ENCODE measurements at places on chromosomes 5 and 9.

GRCh38 chr5:68331192-68332079 lies 115.9 kb downstream of the PIK3R1 start:
- DNase-seq, result no peak

DNA sequence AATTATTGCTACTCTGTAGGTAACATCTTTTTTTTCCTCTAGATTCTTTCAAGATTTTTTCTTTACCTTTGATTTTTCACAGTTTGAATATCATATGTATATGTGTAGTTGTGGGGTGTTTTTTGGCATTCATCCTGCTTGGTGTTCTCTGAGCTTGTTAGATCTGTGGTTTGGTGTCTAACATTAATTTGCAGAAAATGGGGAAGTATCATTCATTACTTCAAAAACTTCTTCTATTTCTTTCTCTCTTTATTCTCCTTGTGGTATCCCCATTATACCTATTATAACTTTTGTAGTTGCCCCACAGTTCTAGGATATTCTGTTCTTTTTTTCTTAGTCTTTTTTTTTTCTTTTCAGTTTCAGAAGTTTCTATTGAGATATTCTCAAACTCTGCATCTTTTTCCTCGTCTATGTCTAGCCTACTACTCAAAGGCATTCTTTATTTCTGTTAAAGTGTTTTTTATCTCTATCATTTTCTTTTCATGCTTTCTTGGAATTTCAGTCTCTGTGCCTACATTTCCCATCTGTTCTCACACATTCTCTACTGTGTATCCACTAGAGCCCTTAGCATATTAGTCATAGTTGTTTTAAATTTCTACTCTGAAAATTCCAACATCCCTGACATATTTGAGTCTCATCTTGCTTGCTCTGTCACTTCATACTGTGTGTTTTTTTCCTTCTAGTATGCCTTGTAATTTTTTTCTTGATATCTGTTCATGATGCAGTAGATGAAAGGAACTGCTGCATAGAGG lies 60.1 kb upstream of the GNA14 start:
- no peak for DNase-seq

- no peak for DNase-seq
These were observed 12.1 kb upstream of the POC5 start for GRCh38 chr5:75729321-75729720.

GRCh38 chr5:152688561-152689249 lies 283.6 kb upstream of the NMUR2 start:
- no peak for DNase-seq

GRCh38 chr9:13896047-13896446 lies 417.9 kb downstream of the NFIB start:
- DNase-seq, result no peak

GRCh38 chr9:129434187-129434586 lies 186.7 kb downstream of the C9orf50 start:
- DNase-seq, result no peak

- no peak for DNase-seq
These were observed 4.7 kb downstream of the IFNA8 start for GRCh38 chr9:21413624-21414023.

GRCh38 chr9:130042406-130042884 lies 544 bp downstream of the FNBP1 start:
- DNase-seq, result no peak

DNA sequence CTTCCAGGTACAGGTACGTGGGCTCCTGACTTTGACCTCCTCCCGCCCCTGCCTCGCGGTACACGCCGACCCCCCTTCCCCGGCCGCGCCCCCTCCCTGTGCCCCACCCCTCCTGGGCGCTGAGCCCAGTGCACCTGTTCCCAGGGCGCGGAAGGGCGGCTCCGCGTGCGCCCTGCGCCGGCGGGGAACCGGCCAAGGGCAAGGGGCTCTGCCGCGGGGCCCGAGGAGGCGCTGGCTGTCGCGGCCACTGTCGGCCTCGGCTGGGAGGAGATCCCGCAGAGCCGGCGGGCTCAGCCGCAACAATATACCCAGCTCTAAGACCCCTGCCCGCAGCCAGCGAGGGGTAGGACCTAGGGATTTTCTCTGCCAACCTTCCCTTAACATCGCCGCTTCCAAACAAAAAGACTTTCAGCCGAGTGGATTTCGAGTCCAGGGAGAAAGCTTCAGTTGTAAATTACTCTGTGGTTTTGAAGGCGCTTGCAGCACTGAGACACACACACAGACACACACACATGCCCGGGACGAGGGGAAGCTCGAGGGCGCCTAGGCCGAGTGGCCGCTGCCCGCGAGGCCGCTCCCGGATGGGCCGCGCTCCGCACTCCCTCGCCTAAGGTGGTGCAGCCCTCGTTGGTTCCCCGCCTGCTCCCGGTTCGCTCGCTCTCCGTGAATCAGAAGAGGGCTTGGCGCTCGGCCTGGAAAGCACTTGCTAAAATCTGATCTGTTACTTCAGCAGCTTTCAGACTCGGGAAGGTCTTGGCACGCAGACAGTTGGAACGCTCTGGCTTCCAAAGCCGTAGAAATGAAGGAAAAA lies 1.2 kb downstream of the FGF18 start:
- DNase-seq, result no peak

GRCh38 chr5:33800241-33800950 lies 91.4 kb downstream of the ADAMTS12 start:
- no peak for DNase-seq

DNA sequence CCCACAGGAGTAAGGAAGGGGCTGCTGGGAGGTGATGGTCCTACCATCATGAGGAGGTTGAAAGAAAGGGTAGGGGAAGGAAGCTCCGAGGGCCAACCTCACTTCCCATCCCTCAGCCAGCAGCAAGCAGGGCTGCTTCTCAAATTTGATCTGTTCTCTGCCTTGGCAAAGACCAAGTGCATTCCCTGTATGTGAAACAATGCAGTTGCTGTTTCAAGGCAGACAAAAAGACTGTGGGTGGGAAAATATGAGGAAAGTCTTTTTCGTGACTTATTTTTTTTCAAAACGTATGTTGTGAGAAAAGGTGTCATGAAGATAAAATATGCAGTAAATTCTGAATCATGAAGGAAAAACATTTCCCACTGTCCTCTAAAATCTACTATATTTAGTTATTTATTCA lies 165.9 kb downstream of the ARSB start:
- DNase-seq, result no peak

DNA sequence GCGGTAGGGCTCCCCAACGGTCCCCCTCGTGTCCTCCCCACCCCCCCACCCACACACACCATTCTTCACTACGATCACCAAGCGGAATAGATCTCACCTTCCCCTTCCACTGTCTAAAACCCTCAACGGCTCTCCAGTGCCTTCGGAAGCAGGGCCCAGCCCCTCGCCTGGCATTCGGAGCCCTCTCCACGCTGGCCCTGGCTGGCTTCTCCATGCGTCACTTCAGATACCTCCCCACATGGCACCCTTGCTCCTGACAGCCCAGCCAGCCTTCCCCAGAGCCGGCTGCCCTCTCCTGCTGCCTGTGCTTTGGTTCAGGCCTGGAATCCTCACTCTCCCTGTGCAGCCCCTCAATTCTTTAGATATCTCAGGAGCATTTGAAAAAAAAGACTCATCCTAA lies 126.6 kb downstream of the ZNF354C start:
- no peak for DNase-seq

DNA sequence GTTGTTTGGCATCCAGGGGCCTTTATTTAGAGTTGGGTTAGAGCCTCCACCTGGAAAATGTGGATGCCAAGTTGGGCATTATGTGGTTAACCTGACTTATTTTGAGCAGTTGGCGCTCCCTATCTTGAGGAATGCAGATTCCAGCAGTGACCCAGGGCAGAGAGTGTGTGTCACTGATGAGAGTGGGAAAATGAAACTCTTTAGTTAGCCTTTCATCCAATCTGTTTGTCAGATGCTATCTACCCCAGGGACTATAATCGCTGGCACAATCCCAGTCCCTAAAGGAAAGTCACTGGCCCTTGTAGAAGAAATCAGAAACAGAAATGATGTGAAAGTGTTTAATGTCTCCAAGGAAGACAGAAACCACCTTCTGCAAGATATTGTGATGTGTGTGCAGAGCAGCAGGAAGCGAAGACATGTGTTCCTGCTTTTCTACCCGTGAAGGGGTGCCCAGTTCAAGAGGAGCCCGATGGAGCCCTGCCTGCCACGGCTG lies 10.2 kb upstream of the STING1 start:
- no peak for DNase-seq

GRCh38 chr5:107499237-107499636 lies 171.5 kb downstream of the EFNA5 start:
- DNase-seq, result no peak

DNA sequence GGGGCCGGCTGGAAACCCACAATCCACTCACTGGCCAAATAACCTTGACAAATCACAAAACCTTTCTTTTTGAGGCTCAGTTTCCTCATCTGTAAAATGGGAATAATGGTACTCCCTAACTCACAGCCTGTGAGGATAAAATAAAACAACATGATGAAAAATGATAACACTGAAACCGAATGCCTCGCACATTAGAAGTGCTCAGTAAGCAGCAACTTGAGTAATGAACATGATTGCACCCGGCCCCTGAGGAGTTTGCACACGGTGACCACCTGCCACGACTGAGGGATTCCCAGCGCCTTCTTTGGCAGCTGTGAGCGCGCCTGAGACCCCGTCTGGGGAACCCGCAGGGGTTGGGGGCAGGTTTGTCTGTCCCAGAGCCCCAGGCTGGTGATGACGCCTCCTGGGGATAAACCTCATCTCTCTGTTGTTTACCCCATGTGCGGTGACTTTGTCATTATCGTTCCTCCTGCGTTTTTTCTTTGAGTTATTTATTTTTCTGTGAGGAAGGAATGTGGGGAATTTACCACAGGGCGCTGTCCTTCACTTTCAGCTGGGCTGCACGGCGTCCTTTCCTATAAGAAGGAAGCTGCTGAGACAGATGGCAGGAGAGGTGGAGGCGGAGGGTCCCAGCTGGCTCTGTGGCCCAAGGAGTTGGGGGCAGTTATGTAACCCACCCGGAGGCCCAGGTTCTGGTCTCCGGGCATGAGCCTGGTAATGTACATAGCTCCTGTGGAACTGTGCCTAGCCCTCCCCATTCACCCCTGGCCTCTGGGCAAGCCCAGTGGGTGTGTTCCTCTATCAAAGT lies 3.0 kb upstream of the SYNPO start:
- no peak for DNase-seq

- DNase-seq, result no peak
These were observed 30.8 kb downstream of the RASEF start for GRCh38 chr9:83032065-83032625.

- no peak for DNase-seq
These were observed 33.1 kb upstream of the ORM1 start for GRCh38 chr9:114289571-114290481.

DNA sequence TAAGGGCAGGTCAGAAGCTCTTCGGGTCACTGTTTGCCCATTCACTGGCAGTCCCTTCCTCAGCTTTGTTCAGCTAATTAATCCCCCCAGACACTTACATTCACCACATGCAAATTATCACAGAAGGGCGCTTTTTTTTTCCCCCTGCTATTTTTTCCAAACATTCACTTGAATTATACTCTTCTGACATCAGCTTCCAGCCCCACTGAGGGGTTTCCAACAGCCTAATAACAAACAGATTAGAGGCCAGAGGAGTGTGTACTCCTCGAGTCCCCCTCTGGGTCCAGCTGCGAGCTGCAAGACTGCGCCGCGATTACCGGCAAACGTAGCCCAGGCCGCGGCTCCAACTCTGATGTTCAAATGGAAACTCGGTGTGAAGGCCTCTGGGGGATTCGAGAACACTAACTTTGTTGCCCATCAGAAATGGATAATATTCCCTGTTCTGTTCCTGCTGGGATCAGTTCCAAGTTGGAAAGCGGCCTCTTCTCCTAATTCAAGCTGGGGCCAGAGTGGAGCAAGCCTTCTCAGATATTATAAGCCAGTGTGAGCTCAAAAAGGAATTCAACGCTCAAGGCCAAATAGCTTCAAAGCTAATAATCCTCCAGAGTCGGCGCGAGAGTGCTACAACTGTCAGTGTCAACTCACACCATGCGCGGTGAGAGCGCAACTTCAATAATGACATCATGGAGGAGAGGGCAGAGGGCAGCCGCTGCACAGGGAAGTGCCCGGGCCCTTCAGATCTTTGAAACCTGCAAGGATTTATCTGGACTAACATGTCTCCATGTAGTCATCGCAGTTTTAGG lies 560.8 kb downstream of the BNC2 start:
- no peak for DNase-seq

DNA sequence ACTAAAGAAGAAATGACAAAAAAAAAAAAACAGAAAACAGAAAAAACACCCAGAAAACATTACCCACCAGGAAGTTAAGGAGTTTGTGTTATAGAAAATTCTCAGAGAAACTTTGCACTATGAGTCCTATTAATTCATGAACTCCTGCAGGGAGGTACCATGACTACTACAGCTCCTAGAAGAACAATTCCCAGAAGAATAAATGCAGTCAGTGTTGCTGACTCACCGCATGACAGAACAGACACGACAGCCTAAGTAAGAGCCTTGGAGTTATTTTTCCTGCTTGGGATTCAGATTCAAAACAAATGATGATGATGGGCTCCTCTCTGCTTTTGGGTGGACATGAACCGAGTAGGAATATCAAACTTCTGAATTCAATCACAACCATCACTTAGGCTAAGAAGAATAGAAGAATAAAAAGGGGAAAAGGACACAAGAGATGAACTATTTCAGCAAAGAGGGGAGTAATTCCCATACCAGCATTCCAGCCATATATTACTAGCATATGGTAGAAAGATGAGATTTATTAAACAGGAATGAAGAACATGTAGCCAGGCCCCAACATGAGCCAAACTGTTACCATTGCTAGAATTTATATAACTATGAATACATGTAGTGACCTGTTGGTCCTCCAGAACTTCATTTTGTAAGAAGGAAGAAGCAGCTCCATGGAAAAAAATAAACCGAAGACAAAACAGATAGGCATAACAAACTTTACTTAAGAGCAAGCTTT lies 209.6 kb upstream of the PDE4D start:
- no peak for DNase-seq

DNA sequence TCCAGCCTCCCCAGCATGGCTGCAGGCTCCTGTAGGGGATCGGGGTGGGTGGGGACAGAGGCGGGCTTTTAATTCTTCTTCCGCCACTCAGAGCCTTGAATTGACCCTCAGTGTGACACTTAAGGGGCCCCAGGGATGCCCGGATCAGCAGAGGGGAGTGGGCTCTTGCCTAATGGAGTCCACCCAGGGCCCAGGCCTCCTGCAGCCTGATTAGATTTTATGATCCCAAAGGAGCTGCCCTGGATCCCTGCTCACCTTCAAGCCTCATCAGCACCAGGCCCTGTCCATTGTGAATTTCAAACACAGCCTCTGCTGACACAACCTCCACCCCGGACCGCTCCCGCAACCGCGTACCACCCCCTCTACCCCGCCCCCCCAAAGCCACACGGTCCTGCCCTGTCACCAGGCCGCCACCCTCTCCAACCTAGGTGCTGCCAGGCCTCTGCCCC lies 214.1 kb upstream of the IER5L start:
- DNase-seq, result no peak

GRCh38 chr5:179327021-179327735 lies 18.1 kb downstream of the ADAMTS2 start:
- no peak for DNase-seq

- no peak for DNase-seq
These were observed 7.2 kb downstream of the ROPN1L start for GRCh38 chr5:10448754-10449360.

- DNase-seq, result no peak
These were observed at the start of gene PCDHGA8 for GRCh38 chr5:141392429-141393198. TSS of gene PCDHGA8 (plus strand) at chr5:141392633. CDS start at chr5:141392814, 181 bp downstream.

- DNase-seq, result no peak
These were observed 1783.5 kb upstream of the WWC1 start for GRCh38 chr5:166507810-166508425.
